ENCODE measurements at places on chromosomes 3 and 15.

DNA sequence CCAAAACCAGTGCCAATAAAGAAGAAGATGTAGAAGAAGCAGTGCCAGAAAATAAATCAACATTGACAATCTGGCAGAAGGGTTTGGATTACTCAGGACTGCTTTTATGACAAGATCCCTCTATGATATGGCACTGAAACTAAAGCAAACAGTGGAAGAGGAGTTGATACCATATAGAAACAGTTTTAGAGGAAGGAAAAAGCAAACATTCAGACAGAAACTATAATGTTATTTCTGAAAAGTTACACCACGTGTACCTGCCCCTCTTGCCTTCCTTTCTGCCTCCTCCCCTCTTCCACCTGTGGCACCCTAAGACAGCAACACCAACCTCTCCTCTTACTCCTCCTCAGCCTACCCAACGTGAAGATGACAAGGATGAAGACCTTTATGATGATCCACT is 63.0 kb downstream of the SFMBT1 start:
- DNase-seq = no peak

- DNase-seq = no peak
These were observed 471.8 kb downstream of the MFSD1 start for GRCh38 chr3:159273608-159274007.

- no peak for DNase-seq
These were observed 123.6 kb upstream of the BHLHE40 start for GRCh38 chr3:4855676-4856075.

DNA sequence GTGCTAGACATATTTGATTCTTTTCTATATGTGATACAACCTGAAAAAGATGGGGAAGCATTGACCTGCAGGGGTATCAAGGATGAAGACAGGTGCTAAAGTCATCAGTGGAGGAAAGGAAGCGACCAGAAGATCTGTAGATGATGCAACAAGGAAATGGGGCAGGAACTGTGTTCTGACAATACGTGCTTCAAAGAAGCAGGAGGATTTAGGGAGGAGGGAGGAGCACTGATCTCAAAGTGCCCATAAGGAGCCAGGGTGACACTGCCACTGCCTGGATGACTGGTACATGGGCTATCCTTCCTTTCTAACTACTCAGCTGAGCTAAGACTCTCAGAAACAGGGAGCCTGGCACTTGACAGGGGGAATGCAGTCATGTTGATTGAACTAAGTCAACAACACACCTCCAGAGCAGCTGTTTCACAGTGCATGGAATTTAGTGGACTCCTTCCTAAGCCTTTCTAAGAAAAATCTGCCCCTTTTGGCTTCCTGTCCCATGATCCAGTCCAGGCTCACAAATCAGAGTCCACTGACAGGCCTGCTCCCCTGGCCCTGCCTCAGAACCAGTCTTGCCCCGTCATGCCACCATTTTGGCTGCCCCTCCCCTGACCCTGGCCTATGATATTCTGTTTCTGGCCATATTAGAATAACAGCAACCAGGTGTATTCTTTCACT is 12.0 kb downstream of the LYSMD4 start:
- DNase-seq = no peak

- no peak for DNase-seq
These were observed 13.3 kb upstream of the PLXNA1 start for GRCh38 chr3:126969586-126969985.

GRCh38 chr3:48565186-48565585 is 1.6 kb upstream of the UCN2 start:
- no peak for DNase-seq

DNA sequence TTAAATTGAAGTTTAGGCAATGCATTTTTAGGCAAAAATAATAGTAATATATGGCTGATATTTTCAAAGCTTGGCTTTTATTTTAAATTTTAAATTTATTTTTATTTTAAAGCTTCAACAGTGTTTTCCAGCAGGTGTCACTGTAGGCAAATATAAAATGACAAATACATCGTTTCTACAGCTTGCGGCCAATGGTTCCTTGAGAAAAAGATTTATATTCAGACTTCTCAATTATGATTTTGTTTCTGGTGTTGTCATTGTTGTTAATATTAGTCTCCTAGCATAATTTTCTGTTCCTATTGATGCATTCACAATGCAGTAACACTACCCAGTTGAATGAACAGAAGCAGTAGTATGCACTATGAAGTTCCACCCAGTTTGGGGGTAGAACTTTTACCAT is 220.7 kb upstream of the DNAJC19 start:
- DNase-seq = no peak

DNA sequence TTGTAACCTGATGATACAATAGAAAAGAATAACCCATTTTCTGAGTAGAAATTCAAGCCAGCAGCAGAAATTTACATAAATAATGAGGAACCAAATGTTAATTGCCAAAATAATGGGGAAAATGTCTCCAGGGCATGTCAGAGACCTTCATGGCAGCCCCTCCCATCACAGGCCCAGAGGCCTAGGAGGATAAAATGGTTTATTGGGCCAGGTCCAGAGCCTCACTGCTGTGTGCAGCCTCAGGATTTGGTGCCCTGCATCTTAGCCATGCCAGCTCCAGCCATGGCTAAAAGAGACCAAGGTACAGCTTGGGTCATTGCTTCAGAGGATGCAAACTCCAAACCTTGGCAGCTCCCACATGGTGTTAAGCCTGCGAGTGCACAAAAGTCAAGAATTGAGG is 352.1 kb upstream of the MEIS2 start:
- DNase-seq = no peak

- no peak for DNase-seq
These were observed 837.6 kb upstream of the DPPA4 start for GRCh38 chr3:110174908-110175307.

- DNase-seq = no peak
These were observed 3.7 kb upstream of the GASK1A start for GRCh38 chr3:42975456-42975855.

DNA sequence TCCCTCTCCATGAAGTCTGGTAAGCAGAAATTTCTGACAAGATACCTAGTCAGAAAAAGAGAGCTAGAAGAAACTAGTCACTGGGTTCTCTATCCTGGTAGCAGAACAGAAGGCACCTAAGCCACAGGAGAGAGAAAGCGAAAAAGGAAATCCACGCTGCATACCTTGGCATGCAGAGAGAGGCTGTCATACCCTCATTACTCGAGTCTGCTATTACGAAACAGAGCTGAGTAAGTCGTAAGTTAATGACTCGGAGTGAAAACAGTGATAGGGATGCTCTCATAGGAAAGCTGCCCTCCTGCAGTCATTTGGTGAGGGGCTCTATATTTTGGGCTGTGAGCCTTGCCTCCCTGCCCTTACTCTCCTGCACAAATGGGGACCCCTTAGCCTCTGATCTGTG is 16.2 kb downstream of the CLRN1 start:
- no peak for DNase-seq

DNA sequence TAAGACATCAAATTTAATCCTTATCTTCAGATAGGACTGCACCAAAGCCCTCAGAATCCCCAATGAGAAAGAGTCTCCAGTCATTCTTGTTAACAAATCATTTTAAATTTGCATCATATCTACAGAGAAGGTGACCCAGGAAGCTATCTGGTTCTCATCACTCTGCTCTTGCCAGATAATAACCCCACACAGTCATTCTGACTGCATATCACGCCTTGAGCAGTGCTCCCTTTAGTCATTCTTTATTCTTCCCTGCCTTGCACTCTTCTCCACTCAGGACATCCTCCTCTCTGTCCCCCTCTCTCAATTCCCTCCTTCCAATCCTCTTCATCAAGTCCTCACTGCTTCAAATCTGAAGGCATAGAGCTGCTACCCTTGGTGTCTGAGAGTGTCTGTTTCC is 83.7 kb upstream of the COL6A6 start:
- DNase-seq = no peak

- DNase-seq = no peak
These were observed at the start of gene CEP70 for GRCh38 chr3:138594150-138594934. Gene CEP70 (minus strand): TSS chr3:138594260. CDS start chr3:138572927, 21,333 bp downstream.

DNA sequence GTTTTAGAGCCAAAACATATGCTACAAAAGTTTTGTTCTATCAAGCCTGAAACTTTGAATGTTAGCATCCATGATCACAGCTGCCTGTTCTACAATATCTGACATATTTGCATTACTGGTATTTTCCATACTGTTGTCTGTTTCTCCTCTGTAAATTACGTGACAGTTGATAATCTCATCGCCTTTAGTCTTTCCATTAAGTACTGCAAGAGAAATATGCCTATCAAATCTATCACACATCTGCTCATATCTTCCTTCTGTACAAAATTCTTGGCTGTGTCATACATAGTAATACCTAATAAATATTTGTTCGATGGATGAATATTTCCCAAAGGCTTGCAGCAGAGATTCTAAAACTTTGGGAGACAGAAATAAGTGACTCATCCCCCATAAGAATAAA is 717.3 kb downstream of the OTOL1 start:
- no peak for DNase-seq

- no peak for DNase-seq
These were observed 114.4 kb upstream of the WNT5A start for GRCh38 chr3:55601366-55602080.

DNA sequence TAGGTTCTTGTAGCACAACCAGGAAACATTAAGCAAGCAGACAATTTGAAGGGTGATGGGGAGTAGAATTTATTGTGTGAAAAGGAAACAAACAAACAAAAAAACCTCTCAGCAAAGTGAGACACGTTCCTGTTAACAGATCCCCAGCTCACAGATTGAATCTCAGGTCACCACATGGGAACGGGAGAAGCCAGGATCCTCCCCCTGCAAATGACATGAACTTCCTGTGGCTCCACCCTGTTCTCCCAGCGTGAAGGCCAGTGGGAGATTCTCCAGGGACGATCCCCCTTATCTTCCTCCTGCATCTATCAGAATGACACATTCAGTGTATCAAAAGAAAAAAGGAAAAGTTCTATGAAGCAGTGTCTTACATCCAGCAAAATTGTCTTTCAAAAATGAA is 1488.1 kb downstream of the OTOL1 start:
- DNase-seq = no peak

- DNase-seq = no peak
These were observed 68.7 kb upstream of the AGTR1 start for GRCh38 chr3:148629006-148629405.

GRCh38 chr15:72179950-72180581 is 17.5 kb downstream of the GRAMD2A start:
- DNase-seq = no peak

DNA sequence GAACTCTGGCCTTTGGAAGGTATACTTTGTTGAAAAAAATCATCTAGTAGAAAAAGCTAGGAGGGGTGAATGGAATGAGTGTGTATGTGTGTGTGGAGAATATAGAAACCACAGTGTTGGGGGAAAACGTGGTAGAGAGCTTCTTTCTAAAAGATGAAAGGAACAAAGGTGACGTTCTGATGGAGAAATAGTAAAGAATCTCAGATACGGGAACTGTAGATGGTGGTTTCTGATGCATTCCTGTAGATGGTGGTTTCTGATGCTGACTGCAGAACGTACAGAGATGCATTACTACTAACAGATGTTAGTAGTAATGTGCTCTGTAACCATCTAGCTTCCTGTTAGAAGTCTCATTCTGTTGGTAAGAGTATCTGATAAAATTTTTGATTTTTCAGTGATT is 60.2 kb downstream of the VPS8 start:
- no peak for DNase-seq

GRCh38 chr3:173268781-173269180 is 127.7 kb upstream of the SPATA16 start:
- no peak for DNase-seq

DNA sequence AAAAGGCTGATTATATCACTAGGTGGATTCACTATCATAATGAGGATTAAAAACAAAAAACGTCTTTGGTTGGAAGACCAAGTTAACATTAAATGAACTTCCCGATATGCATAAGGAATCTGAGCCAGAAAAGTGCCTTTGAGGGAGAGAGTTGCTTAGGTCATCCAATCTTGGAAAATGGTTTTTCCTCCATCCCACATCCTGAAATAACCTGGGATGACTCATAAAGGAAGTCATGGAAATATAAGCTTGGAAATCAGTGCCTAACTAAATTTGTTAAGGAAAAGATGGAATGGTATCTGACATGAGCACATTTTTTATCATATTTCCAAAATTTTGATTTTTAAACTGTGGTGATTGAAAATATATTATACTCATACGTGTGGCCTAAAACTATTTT is 66.0 kb downstream of the KBTBD8 start:
- no peak for DNase-seq

- DNase-seq = no peak
These were observed 70.9 kb upstream of the TMEM115 start for GRCh38 chr3:50430191-50430590.

DNA sequence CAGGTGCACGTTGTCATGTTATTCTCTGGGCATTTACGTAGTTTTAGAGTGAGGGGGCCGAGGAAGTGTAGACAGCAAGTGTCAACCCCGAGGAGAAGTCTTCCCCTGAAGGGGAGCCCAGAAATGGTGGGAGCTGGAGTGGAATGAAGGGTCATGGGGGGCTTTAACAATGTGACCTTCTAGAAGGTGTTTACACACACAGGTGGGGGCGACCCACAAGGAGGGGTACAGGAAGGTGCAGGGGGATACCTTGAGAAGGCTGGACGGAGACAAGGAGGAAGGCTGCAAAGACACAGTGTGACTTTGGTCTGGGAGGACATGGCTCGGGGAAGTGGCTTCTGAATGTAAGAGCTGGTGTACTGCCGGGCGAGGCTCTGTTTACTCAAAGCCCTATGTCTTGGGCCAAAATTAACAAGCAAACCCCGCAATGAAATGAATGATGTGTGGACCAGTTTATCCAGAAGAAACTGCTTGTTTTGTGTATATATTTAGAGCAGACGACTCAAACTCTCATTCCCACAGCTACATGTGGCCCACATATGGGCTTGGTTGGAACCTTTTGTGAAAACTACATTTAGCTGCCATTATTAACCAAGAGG is 18.7 kb downstream of the TRPM1 start:
- DNase-seq = no peak
